ENCODE measurements at places on chromosomes 7 and 10.

- DNase-seq: no peak
These were observed 850.9 kb downstream of the LRMDA start for GRCh38 chr10:76282061-76283025.

DNA sequence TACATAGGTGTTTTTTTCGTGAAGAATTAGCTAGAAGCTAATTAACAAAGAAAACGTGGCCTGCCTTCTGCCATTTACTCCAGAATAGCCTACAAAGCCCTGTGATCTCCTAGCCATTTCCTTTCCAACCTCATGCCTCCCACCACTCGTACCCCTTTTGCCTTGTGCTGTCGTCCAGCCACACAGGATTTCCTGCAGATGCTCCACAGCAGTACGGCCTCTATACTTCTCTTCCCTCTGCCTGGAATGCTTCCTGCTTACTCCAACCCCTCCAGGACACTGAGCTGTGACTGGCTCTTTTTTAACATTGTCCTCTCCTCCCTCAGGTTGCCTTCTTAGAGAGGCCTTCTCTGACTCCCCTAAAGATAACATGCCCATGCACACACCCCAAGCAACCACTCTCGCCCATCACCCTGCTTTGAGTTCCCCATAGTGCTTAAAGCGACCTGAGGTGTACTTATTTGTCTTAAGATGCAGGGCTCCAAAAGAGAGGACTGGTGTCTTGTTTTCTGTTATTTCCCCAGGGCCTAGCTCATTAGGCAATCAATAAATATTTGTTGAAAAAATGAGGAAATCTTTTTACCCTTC is 32.7 kb downstream of the STK17A start:
- DNase-seq: no peak

DNA sequence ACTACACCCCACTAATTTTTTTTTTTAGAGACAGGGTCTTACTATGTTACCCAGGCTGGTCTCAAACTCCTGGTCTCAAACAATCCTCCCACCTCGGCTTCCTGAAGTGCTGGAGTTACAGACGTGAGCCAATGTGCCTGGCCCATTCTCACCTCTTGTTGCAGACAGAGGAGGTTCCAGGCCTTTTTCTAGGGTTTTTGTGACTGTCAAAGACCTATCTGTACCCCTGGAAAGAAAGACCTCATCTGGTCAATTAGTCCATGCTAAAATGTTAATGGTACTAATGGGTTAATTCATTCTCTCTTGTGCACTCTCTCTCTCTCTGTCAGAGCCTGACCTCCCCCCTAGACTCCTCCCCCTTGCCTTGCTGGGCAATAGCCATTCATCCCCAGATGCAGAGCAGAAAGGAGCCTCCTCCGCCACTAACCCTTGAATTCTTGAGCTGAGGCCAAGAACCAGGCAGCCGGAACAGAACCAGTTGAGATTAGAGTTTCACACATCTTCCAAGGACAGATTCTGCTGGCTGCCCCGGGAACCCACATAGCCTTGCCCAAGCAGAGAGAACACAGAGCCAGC is 209.7 kb downstream of the SKIDA1 start:
- DNase-seq: no peak

GRCh38 chr10:130230036-130230435 is 93.8 kb downstream of the GLRX3 start:
- DNase-seq: no peak

DNA sequence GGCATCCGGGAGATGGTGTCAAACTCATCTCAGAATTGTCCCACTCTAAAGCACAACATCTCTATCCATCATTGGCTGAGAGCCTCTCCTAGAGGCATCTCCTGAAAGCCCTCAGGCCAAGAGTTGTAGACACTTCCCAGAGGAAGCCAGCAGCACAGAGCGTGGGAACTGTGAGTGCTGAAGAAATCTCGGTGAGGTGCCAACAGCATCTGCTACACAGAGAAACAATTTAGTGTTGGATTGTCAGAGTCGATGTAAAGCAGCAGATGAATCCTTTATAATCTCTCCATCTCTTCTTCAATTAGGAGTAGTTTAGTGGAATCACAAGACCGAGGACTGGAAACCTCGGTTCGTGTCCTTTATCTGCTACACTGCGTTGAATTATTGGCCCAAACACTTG is 172.2 kb downstream of the C7orf25 start:
- no peak for DNase-seq

- DNase-seq: no peak
These were observed 152.6 kb downstream of the PTPN20 start for GRCh38 chr10:47063858-47064257.

- DNase-seq: peak; percentile 68
These were observed 42.2 kb upstream of the SRGN start for GRCh38 chr10:69045441-69046300.

- DNase-seq: no peak
These were observed at the start of gene MYH16 for GRCh38 chr7:99272476-99273045. Gene MYH16, plus strand, starts transcription at chr7:99272839.

- DNase-seq: peak; percentile 90
These were observed 14.3 kb downstream of the ZC3HAV1 start for GRCh38 chr7:139095194-139095659.

DNA sequence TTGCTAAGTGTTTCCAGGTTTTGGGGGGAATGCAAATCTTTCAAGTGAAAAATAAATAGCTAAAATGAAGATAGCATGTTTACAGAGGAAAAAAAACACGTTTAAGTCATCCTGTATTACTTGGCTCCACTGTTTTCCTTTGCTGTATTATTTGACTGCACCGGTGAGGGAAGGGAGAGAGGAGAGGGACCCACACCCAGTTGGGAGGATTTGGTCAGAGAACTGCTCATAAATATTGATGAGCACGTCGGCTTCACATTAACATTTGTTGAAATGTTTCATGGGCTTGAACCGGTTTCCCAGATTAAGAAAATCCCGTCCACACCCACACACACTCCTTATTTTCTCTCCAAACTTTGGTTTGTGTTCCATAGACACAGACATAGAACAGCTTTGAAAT is 493.8 kb upstream of the MGMT start:
- DNase-seq: no peak

GRCh38 chr10:88893611-88894010 is 13.6 kb downstream of the STAMBPL1 start:
- no peak for DNase-seq

GRCh38 chr10:73494877-73495225 is 973 bp downstream of the PPP3CB start:
- DNase-seq: no peak

DNA sequence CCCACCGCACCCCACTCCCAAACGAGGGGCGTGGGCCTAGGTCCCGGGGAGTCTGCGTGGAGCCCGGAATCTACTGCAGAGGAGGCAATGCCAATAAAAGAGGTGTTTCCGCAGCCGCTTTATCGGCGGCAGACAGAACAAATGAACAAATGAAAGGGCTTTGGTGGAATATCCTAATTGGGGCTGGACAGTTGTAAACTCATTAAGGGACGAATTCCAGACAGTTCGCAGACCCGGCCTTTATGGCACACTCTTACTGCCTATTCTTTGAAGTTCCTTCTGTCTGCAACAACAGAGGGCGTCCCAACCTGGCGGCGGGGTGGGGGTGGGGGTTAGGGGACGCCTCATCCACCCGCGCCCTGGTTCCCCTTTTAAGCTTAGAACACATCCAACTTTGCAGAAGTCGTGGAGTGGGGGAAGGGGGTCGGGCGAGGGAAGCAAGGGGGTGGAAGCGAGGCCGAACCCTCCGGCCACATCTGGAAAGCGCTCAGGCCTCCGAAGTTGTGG is 4.1 kb downstream of the HOXA9 start:
- DNase-seq: no peak

- no peak for DNase-seq
These were observed 86.7 kb downstream of the LYZL2 start for GRCh38 chr10:30542895-30543288.

DNA sequence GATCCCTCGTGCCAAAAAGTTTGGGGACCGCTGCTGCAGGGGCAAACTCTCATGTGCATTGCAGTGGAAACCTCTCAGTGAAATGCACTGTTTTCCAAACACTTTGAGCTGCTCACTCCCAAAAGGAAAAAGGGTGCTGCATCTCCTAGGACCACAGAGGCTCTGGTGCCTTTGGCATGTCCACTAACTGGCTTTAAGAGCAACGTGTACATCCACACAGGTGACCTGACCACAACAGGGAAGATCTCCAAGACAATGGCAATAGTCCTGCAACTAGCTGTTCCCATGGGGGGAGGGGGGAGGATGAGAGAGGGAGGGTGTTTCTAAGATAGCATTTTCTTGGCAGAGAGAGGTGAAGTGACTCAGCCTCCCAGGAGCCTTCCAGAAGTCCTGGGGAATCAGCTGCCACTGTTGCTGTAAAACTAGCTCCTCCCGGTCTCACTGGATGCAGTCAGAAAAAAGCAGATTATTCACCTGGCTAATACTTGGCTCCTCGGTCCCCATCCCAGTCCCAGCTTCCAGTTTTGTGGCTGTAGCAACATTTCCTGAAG is 181.7 kb downstream of the HECW1 start:
- no peak for DNase-seq

DNA sequence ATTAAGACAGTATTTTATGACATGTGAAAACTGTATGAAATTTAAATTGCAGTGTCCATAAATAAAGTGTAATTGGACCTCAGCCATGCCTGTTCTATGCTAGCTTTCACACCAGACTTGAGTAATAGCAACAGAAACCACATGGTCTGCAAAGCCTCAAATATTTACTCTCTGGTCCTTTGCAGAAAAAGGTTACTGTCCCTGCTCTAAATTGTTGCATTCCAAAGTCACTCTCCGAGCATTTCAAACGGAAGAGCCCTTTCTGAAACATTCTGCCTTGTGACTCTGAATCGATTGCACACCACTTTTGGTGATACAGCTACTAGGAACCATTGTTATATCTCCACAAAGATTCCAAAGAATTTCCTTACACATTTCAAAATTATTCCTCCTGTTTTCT is 81.0 kb upstream of the STK17A start:
- no peak for DNase-seq

GRCh38 chr7:69035826-69036225 is 562.4 kb upstream of the AUTS2 start:
- DNase-seq: no peak

DNA sequence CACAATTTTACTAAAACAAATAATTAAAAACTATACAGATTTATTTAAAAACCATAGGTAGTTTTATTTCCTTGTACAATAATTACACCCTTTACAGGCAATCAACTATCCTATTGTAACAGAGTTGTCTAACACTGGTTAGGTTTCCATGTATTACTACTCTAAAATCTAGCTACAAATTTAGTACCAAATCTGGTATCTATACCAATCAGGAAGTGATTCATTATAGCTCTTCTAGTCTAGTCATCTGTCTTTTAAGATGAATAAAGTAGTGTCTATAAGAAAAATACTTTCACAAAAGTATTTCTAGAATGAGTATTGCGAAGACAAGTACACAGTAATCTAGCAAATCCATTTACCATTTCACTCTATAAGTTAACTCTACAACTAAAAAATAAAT is 16.9 kb downstream of the ZNF800 start:
- DNase-seq: no peak

DNA sequence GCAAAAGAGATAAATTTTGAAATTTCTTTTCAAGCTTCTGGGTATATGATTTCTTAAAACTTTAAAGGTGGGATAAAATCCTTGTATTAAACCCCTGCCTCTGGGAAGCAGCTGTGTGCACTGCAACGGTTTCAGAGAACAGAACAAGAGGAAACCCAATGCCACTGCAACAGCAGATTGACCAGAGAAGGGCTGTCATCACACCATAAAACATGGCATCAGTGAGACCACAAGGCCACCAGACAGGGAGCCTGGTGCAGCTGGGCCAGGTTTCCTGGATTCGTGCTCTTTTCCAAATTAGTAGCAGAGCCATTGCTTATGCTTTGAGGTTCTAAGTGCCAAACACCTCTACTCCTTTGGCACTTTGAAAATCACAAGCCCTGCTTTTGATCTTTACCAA is 152.4 kb downstream of the PRPF18 start:
- no peak for DNase-seq

GRCh38 chr10:123378302-123378701 is 224.1 kb downstream of the BUB3 start:
- no peak for DNase-seq

DNA sequence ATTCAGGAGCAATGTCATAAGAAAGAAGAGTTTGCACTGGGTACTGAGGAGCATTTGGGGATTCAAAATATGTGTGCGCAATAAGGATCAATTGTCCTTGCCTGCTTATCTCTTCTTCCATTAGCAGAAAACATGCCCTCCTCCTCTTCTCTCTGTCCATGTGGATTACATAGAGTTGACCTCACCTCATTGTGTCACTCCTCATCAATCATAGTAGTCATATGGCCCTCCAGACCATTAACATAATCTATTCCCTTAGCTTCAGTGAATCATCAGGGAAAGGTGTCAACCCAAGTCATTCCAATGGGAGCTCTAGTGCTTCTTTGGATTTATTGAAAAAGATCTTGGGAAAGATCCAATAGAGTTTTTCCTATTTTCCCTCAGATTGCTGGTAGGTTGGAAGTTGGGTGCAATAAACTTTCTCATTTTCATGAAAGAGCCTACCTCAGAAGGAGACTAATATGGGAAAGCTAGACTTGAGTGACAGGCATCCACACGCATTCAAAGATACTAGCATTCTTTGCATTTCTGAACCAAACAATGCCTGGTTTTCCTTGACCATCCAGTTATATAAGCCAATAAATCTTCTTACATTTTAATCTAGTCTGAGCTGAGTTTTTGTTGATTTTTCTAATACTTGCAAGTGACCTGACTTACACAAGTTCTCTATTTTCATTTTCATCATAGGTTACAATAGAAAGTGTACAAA is 71.5 kb upstream of the FAM13C start:
- DNase-seq: no peak

DNA sequence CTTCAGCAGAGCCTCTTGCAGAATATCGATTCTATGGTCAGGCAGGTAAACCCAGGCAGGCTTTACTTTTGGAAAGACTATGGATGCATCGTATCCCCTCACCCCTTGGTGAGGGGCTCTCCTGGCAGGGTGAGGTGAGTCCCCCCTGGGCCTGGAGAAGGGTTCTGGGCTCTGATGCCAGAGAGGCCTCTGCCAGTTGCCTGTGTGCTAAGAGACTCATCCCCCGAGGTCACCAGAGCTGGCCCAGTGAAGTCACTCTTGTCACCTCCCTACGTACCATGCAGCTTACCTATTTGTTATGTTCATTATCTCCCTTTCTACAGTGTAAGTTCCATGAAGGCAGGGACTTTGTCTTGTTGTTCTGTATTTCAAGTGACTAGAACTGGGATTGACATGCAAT is 51.3 kb downstream of the TSPAN15 start:
- DNase-seq: no peak

DNA sequence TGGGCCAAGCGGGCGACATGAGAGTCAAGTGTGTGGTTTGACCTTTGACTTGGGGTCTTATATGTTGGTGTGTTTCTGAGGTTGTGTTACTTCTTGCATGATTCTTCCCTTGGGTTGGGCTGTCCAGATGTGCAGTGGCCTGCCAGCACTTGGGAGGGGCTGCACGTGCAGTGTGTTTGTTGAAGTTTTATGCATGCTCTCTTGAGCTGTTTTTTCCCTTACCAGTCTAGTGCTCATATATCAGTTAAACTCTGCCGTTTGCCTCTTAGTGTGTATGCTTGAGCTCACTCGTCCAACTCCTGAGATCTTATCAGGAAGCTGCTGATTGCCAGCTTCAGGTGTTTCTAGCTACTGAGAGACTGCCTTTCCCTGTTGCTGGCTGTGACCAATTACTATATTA is 23.1 kb downstream of the SP4 start:
- DNase-seq: no peak

GRCh38 chr7:94615666-94616065 is 40.3 kb downstream of the SGCE start:
- DNase-seq: no peak
